ENCODE measurements at places on chromosomes 5 and 9. TPM values are rescaled to one million over a fixed set of nuclear protein-coding genes. Genes with fewer than 3 reads are reported as not detected.
A peak's percentile ranks its signal among the peaks of the same experiment; 100 is the strongest.

The PITX1 gene
- not detected for total RNA-seq

The MACIR gene
- total RNA-seq, result 1.8 TPM

The CAMK2A gene
- total RNA-seq, result not detected

The RMI1 gene
- 6.6 TPM for total RNA-seq

DNA sequence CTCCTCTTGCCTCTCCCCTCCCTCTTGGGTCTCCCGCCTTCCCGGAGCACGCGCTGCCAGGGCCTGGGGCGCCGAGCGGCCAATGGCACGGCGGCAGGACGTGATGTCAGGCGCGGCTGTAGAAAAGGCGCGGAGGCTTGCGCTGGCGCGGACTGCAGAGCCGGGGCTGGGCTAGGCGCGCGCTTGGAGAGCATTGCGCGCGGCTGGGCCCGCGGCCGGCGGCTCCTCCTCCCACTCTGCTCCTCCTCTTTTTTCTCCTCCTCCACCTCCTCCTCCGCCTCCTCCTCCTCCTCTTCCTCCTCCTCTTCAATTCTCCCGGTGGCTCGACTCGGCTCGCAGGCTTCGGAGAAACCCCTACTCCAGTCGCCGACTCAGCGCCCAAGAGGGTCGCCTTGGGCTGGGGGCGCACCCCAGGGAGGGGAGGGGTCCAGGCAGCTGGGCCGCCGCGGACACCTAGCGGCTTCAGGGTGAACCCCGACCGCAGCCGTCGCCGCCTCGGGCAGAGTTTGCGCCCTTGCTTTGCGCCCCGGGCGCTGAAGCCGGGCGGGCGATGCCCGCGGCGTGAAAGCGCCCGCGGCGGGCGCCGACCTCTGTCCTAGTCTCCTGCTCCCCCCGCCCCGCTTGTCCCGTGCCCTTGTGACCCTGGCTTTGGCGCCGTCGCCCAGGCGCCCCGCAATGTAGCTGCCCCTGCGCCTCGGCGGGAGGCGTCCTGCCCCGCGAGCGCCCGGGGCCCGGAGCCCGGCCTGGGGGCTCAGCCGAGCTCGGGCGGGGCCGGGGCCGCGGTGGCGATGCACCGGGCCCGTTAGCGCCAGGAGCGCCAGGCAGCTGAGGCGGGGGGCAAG is at the start of gene LHX2:
LHX2 (plus strand) TSS at position 309 of the 842 bp plus-strand sequence. CDS start 581 bp downstream, outside the sequence.
- no peak within 1 kb of the TSS for H3K4me3 ChIP-seq
- H3K4me1 ChIP-seq, result peaks cover 54% of the 10 kb centered on the region
- peaks cover 59% of the 10 kb centered on the region for H3K27me3 ChIP-seq
- H3K27ac ChIP-seq, result no peak within 1 kb of the TSS
- peaks cover 3% of the 10 kb centered on the region for H3K36me3 ChIP-seq

DNA sequence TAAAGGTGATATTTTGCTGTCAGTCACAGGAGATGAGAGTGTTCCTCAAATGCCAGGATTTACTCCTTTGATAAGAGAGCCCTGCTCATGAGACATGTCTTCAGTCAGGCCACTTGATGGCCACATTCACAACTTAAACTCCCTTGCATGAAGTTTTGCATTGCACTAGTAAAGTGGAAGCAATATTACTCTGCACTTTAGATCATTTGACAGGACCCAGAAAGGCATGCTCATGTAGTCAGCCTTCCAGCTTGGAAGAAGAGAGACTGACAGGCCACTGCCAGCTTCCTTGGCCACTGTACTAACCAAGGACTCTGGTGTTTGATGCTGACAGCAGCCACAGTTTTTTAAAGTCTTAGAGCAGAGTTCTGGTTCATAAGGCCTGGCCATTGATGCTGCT is 42.6 kb downstream of the NPR3 start:
- H3K27me3 ChIP-seq, result no peaks in the 10 kb centered on the region
- no peak overlapping the region for H3K4me3 ChIP-seq
- H3K4me1 ChIP-seq, result no peaks in the 10 kb centered on the region
- DNase-seq, result no peak

DNA sequence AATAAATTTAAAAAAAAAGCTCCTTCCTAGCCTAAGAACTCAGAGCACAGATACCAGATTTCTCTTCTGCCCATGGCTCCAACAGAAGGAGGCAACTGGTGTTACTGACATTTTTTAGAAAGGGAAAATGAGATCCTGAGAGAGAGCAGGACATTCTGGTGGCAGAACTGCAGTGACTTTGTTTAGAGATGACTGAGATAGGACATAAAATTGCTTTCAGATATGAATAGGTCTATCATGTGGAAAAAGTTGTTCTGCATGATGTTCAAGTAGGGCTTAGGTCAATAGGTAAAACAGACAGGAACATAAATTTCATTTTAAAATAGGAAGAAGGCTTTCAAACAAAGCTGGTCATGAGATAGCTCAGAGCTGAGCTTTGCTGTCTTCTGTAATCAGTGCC is 49.6 kb downstream of the NIPAL4 start:
- no peaks in the 10 kb centered on the region for H3K36me3 ChIP-seq
- no peaks in the 10 kb centered on the region for H3K4me1 ChIP-seq
- H3K27ac ChIP-seq, result no peak overlapping the region
- DNase-seq, result no peak
- no peak overlapping the region for H3K4me3 ChIP-seq

DNA sequence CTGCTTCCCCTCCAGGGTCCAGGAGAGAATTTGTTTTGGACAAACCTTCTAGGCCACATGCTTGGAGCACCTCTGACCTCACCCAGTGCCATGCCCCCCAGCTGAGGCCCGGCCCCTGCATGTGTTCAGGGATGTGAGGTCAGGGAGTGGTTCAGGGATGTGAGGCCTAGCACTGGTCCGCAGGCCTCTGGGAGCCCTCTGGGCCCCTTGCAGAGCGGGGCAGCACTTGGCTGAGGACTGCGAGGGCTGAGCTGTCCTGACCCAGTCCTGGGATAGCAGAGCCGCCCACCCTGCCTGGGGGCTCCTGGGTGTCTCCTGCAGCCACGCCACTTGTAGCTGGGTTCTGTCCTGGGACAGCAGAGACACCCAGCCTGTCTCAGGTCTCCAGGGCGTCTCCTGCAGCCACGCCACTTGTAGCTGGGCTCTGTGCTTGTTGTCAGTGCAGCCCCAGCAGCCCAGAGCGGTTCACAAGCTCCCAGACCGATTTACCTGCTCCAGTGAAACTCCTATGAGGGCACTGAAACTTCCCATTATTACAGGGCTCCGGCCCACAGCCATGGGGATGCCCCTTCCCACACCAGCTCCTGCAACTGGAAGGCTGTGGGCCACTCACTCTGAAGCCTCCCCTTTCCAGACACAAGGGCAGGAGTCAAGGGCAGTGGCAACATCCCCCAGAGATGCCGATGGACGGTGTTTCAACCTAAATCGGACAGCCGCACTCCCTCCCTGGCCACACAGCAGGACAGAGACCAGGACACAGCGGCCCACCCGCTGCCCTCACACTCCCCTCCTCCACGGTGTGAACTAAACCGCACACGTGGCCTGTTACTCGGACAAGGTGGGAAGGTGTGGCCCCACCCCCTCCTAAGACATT is 5.4 kb upstream of the CEP72 start:
- peaks cover 23% of the 10 kb centered on the region for H3K4me1 ChIP-seq
- DNase-seq, result no peak
- peak overlapping the region; percentile 29 for H3K4me3 ChIP-seq

GRCh38 chr5:53326424-53327153 is 153.8 kb upstream of the FST start:
- H3K4me3 ChIP-seq, result no peak overlapping the region
- no peak for DNase-seq
- no peaks in the 10 kb centered on the region for H3K36me3 ChIP-seq

DNA sequence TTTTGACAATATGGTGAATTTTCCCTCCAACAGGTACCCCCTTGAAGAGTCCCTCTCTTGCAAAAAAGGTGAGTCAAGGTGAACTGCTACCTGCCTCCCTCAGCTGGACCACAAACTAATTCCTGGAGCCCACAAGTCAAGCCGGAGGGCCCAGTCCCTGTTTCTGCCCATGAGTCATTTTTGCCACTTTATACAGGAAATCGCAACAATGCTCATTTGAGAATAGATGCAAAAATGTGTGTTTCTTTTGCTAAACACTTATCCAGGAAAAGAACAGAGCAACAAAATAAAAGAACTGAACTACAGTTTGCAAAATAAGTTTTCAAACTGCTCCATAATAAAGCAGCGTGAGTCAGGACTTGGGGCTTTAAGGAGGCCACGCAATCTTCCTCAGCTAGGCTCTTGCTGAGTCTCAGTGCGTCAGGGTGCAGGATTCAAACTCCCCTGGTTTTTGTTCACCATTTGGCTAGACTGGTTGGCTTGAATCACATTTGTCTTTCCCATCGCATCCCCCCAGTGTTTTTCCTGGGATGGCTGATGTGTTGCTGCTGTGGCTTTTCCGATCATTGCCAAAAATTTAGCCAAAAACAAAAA is 102.7 kb downstream of the GOLPH3 start:
- no peak overlapping the region for H3K27ac ChIP-seq
- H3K36me3 ChIP-seq, result no peaks in the 10 kb centered on the region
- H3K4me1 ChIP-seq, result no peaks in the 10 kb centered on the region
- no peaks in the 10 kb centered on the region for H3K27me3 ChIP-seq
- DNase-seq, result no peak

DNA sequence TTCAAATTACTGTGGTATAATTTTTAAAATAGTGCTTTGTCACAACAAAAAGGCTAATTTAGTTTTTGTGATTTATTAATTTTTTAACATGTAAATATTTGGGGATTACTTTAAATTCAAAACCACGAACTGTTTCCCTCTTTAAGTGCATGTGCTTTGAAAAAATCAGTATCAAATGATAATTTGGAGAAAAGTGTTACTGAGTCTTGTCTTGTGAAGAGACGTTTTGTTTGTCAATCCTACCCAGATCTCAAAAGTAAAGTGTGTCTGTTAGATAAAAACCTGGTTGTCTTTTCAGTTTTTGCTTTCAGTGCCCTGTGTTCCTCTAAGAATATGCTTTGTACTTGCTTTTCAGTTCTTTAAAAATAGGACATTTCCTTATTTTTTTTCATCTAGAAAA is 7.7 kb downstream of the ZSWIM6 start:
- peaks cover 11% of the 10 kb centered on the region for H3K4me1 ChIP-seq
- no peak for DNase-seq
- no peak overlapping the region for H3K27ac ChIP-seq
- H3K36me3 ChIP-seq, result no peaks in the 10 kb centered on the region
- no peak overlapping the region for H3K4me3 ChIP-seq
- no peaks in the 10 kb centered on the region for H3K27me3 ChIP-seq

- no peaks in the 10 kb centered on the region for H3K4me1 ChIP-seq
- DNase-seq, result no peak
- no peak overlapping the region for H3K4me3 ChIP-seq
- no peaks in the 10 kb centered on the region for H3K36me3 ChIP-seq
These were observed 656.3 kb downstream of the PRELID2 start for GRCh38 chr5:145178641-145179523.

DNA sequence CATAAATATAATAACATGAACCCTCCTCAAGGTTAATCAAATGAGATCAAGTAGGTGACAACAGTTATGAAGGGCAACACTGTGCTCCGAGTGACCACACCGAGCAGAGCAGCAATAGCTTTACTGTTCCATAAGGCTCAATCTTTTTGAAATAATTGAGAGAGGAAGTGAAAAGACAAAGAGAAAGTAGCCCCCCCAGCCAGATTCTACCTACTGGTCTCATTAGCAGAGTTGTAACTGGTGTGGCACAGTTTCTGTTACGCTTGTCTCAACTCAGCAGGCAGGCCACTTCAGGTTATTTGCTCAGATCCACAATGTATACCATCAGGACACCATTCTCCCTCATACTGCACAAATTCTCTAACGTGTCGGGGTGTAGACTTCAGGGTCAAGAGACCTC is 14.0 kb downstream of the PRUNE2 start:
- H3K4me1 ChIP-seq, result no peaks in the 10 kb centered on the region
- no peaks in the 10 kb centered on the region for H3K36me3 ChIP-seq
- H3K4me3 ChIP-seq, result no peak overlapping the region
- H3K27ac ChIP-seq, result no peak overlapping the region

GRCh38 chr9:130699047-130699446 is 5.5 kb downstream of the EXOSC2 start:
- no peak for DNase-seq
- no peak overlapping the region for H3K4me3 ChIP-seq
- H3K27ac ChIP-seq, result no peak overlapping the region
- peaks cover 49% of the 10 kb centered on the region for H3K4me1 ChIP-seq
- H3K36me3 ChIP-seq, result peaks cover 25% of the 10 kb centered on the region

DNA sequence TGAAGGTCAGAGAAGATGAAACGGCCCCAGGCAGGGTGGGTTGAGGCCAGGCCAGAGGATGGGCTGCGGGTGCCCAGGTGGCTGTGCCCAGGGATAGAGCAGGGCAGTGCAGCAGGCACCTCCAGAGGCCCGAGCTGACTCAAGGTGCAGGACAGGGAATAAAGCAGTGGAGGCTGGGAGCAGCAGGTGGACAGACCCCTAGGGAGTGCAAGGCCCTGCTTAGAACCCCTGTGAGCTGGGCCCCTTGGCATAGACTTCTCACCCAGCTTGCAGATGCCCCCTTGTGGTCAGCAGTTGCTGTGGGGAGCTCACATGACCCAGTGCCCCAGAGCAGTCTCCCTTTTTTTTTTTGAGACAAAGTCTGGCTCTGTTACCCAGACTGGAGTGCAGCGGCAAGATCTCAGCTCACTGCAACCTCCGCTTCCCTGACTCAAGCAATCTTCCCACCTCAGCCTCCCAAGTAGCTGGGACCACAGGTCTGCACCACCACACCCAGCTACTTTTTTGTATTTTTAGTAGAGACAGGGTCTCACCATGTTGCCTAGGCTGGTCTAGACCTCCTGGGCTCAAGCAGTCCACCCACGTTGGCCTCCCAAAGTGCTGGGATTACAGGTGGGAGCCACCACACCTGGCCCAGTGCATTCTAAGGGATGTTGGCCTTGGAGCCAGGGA is 118.8 kb downstream of the WNK2 start:
- H3K36me3 ChIP-seq, result no peaks in the 10 kb centered on the region
- DNase-seq, result peak; percentile 70
- no peaks in the 10 kb centered on the region for H3K27me3 ChIP-seq
- no peak overlapping the region for H3K27ac ChIP-seq
- no peak overlapping the region for H3K4me3 ChIP-seq
- peaks cover 14% of the 10 kb centered on the region for H3K4me1 ChIP-seq

DNA sequence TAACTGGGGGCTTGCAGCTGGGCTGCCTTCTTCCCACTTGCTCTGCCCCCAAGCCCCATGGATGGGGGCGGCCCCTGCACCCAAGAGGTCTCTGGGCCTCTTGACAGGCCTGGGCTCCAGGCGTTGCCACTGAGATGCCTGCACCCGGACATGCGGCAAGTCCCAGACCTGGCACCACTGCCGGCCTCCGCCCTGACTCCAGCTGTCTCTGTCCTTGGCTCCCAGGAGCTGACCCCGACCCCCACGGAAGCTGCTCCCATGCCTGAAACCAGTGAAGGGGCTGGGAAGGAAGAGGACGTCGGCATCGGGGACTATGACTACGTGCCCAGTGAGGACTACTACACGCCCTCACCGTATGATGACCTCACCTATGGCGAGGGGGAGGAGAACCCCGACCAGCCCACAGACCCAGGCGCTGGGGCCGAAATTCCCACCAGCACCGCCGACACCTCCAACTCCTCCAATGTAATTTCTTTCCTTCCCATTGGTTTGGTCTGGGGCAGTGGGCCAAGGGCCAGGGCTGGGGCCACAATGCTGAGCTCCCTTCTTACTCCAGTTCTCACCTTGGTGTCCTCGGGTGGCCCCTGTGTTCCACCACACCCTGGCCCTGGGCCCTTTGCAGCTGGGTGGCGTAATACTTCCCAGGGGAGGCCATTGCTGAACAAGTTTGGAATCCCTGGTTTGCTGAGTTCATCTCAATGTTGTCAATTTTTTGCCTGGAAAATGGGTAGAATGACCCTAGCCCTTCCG is 88.6 kb downstream of the COL5A1 start:
- H3K27me3 ChIP-seq, result peaks cover 5% of the 10 kb centered on the region
- no peak overlapping the region for H3K4me3 ChIP-seq
- H3K4me1 ChIP-seq, result peaks cover 8% of the 10 kb centered on the region
- H3K27ac ChIP-seq, result no peak overlapping the region
- no peak for DNase-seq

- no peak overlapping the region for H3K4me3 ChIP-seq
- DNase-seq, result no peak
- peaks cover 17% of the 10 kb centered on the region for H3K4me1 ChIP-seq
- H3K27ac ChIP-seq, result no peak overlapping the region
- no peaks in the 10 kb centered on the region for H3K27me3 ChIP-seq
These were observed 194.8 kb upstream of the SLC30A5 start for GRCh38 chr5:68898951-68899471.
